ENCODE measurements at places on chromosomes 7 and 10. TPM values are rescaled to one million over a fixed set of nuclear protein-coding genes. Genes with fewer than 3 reads are reported as not detected.

- H3K4me3 ChIP-seq, result no peak overlapping the region
- H3K36me3 ChIP-seq, result peaks cover 51% of the 10 kb centered on the region
- H3K27me3 ChIP-seq, result no peaks in the 10 kb centered on the region
Measured at GRCh38 chr10:7306616-7307015, 104.2 kb downstream of the SFMBT2 start.

DNA sequence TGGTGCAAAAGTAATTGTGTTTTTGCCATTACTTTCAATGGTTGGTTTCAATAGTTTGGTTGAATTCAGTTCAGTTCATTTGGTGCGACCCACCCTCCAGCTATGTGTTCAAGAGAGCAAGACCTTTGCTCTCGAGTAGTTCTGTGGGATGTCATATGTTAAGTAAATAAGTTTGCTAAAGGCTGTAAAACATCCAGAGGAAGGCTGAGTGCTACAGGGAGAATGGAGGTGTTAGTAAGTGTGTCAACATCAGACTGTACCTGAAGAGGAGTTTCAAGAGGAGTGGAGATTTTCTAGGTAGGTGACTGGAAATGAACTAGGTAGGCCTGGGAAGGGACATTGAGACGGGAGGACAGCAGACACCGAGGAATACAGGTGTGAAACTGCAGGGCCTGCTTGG is 147.7 kb downstream of the SH2D4B start:
- peaks cover 7% of the 10 kb centered on the region for H3K27me3 ChIP-seq
- no peaks in the 10 kb centered on the region for H3K36me3 ChIP-seq
- H3K4me1 ChIP-seq, result no peaks in the 10 kb centered on the region
- DNase-seq, result no peak

GRCh38 chr7:81534446-81534845 is 235.4 kb downstream of the HGF start:
- no peak overlapping the region for H3K27ac ChIP-seq
- H3K27me3 ChIP-seq, result no peaks in the 10 kb centered on the region
- no peaks in the 10 kb centered on the region for H3K4me1 ChIP-seq
- no peak overlapping the region for H3K4me3 ChIP-seq
- DNase-seq, result no peak

DNA sequence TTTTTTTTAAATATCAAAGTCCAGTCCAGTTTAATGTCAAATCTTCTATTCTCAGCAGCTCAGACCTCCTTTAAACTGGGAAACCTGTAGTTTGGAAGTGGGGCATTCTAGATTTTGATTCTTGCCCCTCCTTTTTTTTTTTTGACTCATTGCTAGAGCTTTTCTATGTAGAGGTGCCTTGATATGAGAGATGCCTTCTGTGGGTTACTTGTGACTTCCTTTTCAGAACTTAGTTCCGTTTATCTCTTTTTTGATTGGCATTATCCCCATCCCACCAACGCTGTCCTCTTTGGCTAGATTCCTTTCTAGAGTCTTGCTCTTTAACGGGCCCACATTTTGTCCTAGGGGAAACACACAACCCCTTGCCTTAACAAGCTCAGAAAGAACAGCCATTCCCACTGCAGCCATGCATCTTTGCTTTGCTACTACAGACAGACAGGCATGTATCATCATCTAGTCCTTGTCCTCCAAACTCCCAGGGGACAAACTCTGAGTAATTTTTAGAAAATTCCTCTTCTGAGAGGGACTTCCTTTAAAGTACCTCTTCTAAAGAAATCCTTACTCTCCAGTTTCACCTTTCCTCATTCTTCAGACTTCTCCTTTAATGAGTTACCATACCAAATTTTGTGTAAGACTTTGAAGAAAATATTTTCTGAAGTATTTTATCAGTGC is 153.6 kb downstream of the PHF14 start:
- H3K27me3 ChIP-seq, result no peaks in the 10 kb centered on the region
- H3K27ac ChIP-seq, result peak overlapping the region; percentile 5
- no peak for DNase-seq

GRCh38 chr10:29028486-29028885 is 260.4 kb upstream of the LYZL1 start:
- H3K36me3 ChIP-seq, result no peaks in the 10 kb centered on the region
- no peak overlapping the region for H3K4me3 ChIP-seq
- H3K27me3 ChIP-seq, result no peaks in the 10 kb centered on the region
- no peaks in the 10 kb centered on the region for H3K4me1 ChIP-seq
- peak overlapping the region; percentile 9 for H3K27ac ChIP-seq

GRCh38 chr10:75449382-75450074 is 18.1 kb downstream of the LRMDA start:
- H3K27me3 ChIP-seq, result no peaks in the 10 kb centered on the region
- no peaks in the 10 kb centered on the region for H3K4me1 ChIP-seq
- H3K36me3 ChIP-seq, result no peaks in the 10 kb centered on the region
- H3K4me3 ChIP-seq, result no peak overlapping the region

The PODXL gene
- 1.4 TPM for total RNA-seq
